AG20443 (cell line): ENCODE measurements at places on chromosomes 11 and 22.

DNA sequence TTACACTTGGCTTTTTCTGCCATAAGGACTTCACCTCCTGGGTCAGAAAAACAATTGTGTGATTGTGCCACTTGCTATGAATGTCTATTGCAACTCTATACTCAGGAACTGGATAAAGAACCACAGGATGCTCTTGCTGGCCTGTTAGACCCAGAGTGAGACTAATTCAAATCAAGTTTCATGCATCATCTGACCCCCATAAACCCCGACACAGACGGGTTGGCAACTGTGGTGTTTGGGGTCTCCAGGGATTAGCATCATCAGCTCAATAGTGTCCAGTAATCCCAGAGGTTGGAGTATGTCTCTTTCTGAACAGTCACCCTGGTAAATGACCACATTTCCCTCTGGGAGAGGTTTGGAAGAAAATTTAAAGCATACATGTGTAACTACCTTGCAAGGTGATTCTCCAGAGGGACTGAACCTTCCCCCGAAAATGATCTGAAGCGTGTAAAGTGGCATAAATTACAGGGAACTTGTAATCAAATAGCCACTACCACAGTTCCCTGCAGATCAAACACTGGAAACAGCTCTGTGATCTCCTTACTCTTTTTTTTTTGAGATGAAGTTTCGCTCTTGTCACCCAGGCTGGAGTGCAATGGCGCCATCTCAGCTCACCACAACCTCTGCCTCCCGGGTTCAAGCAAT is 1097.6 kb downstream of the TBC1D22A start:
- no peak for DNase-seq

DNA sequence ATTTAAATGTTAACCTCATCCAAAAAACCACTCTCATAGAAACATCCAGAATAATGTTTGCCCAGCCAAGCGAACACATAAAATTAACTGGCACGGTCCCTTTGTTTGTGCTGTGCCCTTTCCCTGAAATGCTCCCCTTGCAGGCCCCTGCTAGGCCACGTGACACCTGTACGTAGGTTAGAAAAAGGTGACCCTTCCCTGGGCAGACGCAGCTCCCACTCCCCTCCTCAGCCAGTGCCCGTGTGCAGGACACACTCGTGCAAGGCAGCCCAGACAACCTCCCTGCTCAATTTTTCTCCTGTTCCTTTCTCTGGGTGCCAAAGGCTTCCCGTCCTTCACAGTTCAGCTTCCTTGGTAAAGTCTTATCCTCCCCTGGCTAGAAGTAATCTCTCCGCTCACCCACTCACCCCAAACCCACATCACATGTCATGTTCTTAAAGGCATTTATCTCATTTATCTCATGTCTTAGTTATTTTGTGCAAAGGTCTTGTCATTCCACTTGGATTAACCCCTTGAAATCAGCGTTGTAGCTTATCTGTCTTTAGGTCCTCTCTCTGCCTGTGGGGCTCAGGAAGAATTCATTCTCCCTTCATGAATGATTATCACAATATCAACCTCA is 20.7 kb downstream of the FAM83F start:
- no peak for DNase-seq

DNA sequence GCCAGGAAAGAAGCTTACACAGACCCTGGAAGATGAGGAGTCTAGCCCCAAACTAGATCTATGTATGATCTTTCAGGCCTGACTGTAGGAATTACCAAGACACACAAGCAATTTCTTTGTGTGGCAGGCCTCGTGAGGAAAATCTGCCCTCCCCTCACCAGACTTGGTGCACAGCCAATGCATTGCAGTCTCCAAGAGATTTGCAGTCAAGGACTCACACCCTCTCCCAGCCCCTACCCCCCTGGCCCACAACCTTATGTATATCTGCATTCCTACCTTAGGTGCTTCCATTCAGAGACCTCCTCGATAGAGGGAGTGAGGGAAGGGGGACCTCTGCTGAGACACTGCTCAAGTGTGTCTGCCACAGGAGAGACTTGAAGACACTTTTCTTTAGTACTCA is 9.8 kb downstream of the OR8B12 start:
- DNase-seq: no peak

GRCh38 chr11:92304271-92304670 is 79.7 kb downstream of the FAT3 start:
- no peak for DNase-seq

GRCh38 chr11:64642871-64643255 is 51.8 kb downstream of the SLC22A12 start:
- no peak for DNase-seq
